ENCODE measurements at places on chromosomes 7 and 10. TPM values are rescaled to one million over a fixed set of nuclear protein-coding genes. Genes with fewer than 3 reads are reported as not detected.

The RBP3 gene
- not detected for total RNA-seq

The OR2A12 gene
- total RNA-seq, result not detected

The WDR86 gene
- total RNA-seq, result not detected

The ACSM6 gene
- not detected for total RNA-seq

The OLAH gene
- not detected for total RNA-seq

The SAP25 gene
- total RNA-seq, result not detected

The UPK3BL1 gene
- total RNA-seq, result 21.7 TPM

The FGFR2 gene
- 30.3 TPM for total RNA-seq

The RASSF4 gene
- total RNA-seq, result 0.21 TPM

The PPP1R9A gene
- not detected for total RNA-seq

The MLXIPL gene
- total RNA-seq, result 0.32 TPM

The FAM131B gene
- 0.18 TPM for total RNA-seq

The ADRA2A gene
- not detected for total RNA-seq

The CPA1 gene
- not detected for total RNA-seq
